ENCODE measurements at places on chromosomes 2 and 18.

DNA sequence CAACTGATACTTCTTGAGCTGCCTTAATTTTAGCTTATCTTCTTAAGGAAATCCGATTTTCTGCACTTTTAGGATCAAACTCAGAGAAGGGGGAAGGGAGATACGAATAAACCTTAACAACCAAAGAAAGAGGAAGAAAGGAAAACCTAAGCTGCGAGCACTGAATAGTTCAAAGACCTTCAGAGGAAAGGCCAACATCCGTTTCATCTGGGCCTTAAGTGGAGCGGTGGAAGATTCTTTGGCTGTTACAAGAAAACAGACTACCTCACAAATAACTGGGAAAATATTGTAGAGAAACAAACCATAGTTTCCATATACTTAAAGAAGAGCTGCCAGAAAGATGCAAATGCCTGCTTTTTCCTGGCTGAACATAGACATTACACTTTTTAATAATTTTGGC, 43.6 kb downstream of the VIT start:
- DNase-seq: no peak

DNA sequence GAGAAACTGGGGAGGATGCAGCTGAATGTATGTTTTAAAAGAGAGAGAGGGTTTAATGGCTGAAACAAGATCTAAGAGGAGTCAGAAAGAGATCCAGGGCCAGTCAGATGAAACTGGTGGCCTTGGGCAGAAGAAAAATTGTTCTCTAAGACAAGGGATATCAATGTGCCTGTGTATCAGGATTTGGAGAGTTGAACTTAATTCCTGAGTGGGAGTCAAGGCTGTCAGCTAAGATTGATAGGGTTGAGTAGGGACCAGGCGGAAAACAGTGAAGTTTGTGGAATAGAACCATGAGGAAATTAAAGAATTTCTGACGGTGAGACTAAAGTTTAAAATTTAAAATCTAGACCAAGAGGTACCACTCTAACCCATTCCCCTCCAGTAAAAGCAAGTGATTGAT, 199.2 kb downstream of the PARD3B start:
- DNase-seq: no peak

DNA sequence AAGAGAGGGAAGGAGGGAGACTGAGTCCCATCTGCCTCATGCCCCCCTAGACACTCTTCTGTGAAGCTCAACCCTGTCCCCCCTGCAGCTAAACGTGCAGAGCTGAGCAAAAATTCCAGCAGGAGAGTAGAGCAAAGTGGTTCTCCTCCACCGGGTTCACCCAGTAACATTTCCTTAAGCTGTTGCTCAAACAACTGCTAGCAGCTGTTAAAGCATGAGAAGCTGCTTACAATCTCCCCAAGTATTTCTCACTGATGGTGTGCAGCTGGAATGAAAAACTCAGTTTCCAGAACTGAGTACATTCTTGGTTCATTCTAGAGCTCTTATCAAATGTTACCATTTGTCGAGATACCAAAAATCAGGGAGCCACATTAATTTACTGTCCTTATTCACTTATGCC, 92.3 kb downstream of the STK39 start:
- DNase-seq: no peak

DNA sequence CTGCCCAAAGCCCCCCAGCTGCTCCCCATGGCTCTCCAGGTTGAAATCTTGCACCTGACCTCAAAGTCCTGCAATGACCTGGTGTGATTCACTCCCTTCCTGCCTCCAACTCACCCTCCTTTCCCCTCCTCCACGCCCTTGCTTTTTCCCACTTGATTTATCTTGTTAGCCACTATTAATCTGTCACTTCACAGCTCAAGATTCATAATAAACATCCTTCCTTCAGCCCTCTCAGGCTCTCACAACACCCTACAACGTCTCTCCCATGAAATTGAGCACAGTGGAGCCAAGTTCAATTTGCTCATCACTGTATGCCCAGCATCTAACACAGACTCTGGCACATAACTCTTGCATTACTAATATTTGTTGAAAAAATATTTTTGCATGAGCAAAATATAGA, 85.6 kb upstream of the SLC35G4 start:
- DNase-seq: no peak

DNA sequence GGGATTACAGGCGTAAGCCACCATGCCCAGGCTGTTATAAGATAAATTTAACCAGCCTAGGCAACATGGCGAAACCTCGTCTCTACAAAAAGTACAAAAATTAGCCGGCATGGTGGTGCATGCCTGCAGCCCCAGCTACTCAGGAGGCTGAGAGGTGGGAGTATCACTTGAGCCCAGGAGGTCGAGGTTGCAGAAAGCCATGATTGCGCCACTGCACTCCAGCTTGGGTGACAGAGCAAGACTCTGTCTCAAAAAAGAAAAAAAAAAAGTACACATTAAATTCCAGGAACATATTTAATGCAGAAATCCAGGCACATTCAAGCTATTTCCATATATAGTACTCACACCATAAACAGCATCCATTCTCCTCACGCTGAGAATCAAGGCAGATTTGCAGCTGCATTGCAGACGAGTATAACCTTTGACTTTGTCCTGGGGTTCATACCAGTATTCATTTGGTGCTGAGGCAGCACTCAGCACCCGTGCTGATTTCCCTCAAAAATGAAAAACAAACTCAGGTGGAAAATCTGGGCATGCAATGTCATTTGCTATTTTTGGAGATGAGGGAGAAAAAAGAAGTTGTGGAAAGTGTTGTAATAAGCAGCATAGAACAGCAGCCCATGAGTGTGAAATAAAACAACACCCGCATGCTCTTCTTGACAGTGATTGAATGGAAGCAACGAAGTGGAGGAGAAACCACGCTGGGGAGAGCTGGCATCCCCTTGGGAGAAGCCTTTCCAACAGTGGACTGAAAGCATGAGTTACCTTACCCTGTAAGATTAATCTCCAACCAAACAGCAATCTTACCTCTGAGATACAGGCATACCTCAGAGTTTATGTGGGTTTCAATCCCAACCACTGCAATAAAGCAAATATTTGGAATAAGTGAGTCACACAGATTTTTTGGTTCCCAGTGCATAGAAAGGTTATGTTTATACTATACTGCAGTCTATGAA, 46.8 kb upstream of the ANXA4 start:
- DNase-seq: no peak

- no peak for DNase-seq
These were observed 86.7 kb downstream of the FAM168B start for GRCh38 chr2:131006561-131006960.

DNA sequence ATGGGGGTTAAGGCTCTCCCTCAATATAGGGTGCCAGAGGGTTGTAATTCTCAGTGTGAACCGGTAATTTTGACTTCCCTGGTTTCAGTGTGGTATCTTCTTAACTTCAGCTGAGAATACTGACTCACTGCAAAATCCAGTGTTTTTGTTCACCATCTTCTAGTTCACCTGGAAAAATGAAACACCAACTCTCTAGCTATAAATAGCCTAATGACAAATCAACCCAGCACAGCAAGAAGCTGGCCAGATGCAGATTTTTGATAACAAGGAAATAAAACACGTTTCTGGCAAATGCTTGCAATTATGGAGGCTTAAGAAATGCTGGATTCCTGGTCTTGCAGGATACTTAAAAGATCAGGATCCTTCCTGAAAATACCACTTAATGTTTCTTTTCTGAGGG, 192.3 kb downstream of the CLIP4 start:
- DNase-seq: no peak

DNA sequence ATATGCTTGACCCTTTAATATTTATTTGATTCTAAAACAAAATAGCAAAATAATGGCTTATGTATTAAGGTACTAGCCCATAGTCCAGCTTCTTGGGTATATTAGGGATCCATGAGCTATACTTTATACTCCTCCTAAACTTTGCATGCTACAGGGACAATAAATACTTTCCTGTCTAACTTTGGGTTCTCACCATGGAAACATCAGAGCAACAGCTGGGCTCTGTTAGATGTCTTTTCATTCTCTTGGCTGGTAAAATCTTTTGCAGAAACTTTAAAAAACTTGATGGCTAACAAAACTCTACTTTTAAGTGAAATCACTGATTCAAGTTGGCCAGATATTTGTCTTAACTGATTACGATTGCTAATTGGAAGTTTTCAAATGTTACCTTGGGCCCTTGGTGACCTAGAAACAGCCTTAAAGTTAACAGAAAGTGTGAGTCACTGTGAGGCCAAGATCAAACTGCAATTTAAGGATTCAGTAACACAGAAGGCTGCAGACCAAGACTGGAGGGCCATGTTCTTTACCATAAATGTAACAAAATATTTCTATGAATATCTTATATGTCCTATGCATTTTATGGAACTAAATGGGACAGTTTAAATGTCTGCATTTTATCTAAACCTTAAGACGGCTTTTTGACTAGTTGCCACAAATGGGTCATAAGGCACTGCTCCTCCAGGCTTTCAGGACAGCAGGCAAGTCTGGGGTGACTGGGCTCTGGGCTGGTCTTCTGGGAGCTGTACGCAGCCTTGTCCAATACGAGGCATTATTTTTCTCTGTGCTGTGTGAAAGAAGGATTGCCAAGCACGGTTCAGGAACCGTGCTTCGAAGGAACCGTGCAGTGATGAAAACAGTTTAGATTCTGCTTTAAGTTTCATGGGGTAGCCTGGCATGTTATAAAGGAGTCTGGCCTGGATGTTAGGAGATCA, 188.5 kb downstream of the TPGS2 start:
- DNase-seq: no peak

DNA sequence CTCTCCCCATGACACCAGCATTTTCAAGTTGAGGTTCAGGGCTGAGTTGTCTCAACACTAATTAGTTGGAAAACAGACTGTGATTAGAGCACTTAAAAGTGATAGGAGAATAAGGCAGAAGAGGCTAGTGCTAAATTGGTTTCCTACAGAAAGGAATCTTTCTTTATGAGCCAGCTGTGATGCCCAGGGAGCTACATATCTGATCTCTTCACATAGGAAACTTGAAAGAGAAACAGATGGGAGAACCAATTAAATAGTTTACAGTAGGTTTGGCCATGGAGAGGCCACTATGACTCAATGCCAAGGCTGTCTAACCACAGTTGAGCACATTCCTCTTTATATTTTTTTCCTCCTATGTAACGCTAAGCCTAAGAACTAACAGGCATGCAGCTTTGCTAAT, 418.3 kb upstream of the CYRIA start:
- DNase-seq: no peak

DNA sequence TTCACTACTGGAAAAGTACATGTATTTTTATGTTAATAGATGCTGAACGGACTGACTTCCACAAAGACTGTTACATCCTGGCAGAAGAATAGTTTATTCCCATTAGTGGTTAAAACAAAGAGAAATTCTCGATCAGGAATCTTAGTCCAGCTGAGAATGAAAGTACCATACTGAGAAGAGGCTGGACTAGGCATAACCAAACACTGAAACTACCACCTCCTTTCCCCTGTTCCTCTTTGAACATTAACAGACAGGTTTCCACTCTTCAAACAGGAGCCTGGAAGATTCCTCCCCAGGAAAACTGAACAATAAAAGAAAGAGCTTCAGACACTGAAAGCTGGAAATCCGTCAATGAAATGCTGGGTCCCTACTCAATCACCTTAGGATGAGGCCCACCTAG, 25.8 kb downstream of the LDAH start:
- no peak for DNase-seq

GRCh38 chr2:226136739-226137138, 662.9 kb downstream of the IRS1 start:
- no peak for DNase-seq

DNA sequence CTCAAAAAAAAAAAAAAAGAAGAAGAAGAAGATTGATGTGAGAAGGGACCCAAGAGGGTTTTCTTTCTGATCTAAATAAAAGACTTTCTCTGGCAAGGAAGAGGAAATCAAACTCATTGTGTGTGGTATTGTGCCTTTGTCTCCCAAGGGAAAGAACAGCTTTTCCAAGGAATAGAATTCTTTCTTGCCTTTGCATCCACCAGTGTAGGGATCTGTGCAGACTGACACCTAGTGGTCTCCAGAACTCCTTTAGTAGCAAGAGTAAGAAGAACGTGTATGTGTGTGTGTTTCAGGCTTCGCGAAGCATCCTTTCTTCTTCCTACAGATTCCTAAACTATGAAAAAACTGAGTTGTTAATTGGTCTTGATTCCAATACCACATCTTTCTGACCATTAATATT, 33.5 kb upstream of the CRIM1 start:
- peak; percentile 38 for DNase-seq

DNA sequence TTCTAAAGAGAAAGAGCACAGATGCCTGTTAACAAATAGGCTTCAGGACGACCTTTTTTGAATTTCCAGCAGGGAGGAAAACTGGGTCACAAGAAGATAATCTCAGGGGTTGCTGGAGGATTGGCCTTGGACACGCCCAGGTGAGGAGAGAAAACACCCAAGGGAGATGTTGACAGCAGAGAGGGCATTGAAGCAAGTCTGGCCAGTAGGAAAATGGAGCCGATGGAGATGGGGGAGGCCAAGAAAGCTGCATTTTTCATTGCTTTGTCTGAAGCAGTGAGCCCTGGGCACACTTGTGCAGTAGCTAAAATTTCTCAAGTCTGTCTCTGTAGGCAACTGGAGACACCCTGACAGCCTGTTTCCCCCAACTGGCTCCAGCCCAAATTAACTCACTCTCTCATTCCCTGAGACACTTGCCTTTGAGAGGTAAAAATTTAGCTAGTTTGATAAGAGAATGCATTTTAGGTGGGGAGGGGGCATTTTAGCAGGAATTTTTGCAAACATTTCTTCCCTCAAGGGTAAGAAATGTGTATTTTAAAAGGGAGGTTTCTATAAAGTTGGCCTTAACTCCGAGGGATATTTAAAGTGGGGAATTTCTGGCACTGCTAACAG, 165.5 kb downstream of the TGIF1 start:
- no peak for DNase-seq

GRCh38 chr2:19800796-19801195, 101.0 kb downstream of the TTC32 start:
- no peak for DNase-seq

GRCh38 chr18:2981212-2981728, 31.7 kb downstream of the LPIN2 start:
- no peak for DNase-seq

GRCh38 chr2:166229678-166230023, 101.8 kb upstream of the SCN1A start:
- DNase-seq: no peak

GRCh38 chr18:49030138-49030537, 79.4 kb upstream of the SMAD7 start:
- DNase-seq: no peak

GRCh38 chr2:147610496-147611040, 234.3 kb upstream of the ACVR2A start:
- no peak for DNase-seq

- no peak for DNase-seq
These were observed 12.7 kb upstream of the EFR3B start for GRCh38 chr2:25029183-25029554.

GRCh38 chr18:69250305-69251151, 150.2 kb upstream of the DOK6 start:
- no peak for DNase-seq

DNA sequence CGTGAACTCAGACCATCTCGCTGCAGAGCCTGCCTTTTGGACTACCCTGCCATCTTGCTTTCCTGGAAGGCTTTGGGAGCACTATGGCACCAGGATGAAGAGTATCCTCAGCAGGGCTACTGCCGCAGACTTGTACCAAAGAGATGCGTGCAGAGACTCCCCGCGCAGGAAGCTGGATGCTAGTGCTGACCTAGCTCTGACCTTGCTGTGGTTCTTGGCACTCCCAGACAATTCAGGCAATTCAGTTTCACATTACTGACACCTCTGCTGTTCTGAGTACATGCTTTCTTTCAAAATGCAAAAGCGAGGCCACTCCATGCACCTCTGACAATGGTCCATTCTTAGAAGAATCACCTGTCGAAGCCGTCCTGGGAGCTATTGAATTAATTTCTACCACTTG, 251.5 kb upstream of the MEX3C start:
- no peak for DNase-seq

GRCh38 chr2:198232281-198232680, 427.9 kb downstream of the PLCL1 start:
- DNase-seq: no peak
